Activated naive CD8-positive, alpha-beta T cell treated with anti-CD3 and anti-CD28 coated beads, Interleukin-2, amount 10 ng/mL, durations not matched to agents 7 days and 5 days (primary cell): ENCODE measurements at places on chromosomes 16 and 17. TPM values are rescaled to one million over a fixed set of nuclear protein-coding genes. Genes with fewer than 3 reads are reported as not detected.

Gene MSLN
- total RNA-seq = not detected

GRCh38 chr17:74776990-74777389 lies 845 bp upstream of the NAT9 start:
- peak overlapping the region; percentile 69 for H3K27ac ChIP-seq
- peak overlapping the region; percentile 99 for H3K4me3 ChIP-seq
- H3K36me3 ChIP-seq = peaks cover 8% of the 10 kb centered on the region

Gene TBC1D3G
- not detected for total RNA-seq

- peaks cover 8% of the 10 kb centered on the region for H3K4me1 ChIP-seq
- H3K27me3 ChIP-seq = peaks cover 13% of the 10 kb centered on the region
- peak; percentile 82 for DNase-seq
- H3K36me3 ChIP-seq = no peaks in the 10 kb centered on the region
These were observed 503 bp upstream of the PLCD3 start for GRCh38 chr17:45132572-45133463.

DNA sequence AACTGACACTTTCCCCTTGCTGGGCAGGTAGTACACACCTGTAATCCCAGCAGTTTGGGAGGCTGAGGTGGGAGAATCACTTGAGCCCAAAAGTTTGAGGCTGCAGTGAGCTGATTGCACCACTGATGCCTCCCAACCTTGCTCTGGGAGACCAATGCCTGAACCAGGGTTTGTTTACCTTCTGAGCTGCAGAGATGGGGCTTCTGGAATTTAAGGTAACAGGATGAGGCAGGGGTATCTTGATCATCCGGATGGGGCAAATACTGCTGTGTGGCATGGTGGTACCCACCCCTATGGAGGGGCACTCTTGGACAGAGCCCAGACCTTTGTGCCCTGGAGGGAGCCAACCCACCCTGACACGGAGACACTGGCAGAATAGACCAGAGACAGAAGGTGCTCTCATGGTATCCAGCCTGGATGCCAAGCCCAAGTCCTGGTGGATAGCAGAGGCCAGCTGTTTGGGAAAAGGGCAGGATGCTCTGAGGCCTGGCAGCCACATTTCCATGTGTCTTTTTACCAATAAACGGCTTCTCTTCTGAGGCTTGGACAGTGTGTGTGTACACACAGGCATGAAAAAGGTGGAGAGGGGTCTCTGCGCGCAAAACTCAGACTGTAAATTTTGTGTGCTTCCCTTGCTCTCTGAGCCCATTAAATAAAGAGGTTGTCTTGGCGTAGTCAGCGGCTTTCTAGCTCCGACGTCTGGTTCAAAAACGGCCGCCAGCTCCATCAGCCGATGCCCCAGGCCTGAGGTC lies 4.4 kb downstream of the ZNF48 start:
- peaks cover 34% of the 10 kb centered on the region for H3K4me1 ChIP-seq
- H3K4me3 ChIP-seq = peak overlapping the region; percentile 90
- DNase-seq = no peak
- H3K27me3 ChIP-seq = peaks cover 6% of the 10 kb centered on the region
- peaks cover 10% of the 10 kb centered on the region for H3K36me3 ChIP-seq

DNA sequence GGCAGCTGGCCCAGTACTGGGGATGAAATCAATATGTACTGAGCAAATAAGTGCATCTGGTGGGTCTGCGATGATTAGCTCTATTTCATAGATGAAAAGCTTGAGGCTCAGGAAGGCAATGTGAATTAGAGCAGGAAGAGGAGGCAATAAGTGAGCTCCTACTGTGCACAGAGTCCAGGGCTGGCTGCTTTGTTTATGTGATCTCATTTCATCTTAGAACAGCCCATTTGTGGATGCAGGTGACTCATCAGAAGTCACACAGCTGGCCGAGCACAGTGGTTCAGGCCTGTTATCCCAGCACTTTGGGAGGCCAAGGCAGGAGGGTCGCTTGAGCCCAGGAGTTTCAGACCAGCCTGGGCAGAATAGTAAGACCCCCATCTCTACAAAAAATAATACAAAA lies 7.1 kb downstream of the TMEM114 start:
- H3K4me3 ChIP-seq = no peak overlapping the region
- peaks cover 24% of the 10 kb centered on the region for H3K27me3 ChIP-seq
- no peaks in the 10 kb centered on the region for H3K36me3 ChIP-seq
